ENCODE measurements at places on chromosomes 6 and 20.

DNA sequence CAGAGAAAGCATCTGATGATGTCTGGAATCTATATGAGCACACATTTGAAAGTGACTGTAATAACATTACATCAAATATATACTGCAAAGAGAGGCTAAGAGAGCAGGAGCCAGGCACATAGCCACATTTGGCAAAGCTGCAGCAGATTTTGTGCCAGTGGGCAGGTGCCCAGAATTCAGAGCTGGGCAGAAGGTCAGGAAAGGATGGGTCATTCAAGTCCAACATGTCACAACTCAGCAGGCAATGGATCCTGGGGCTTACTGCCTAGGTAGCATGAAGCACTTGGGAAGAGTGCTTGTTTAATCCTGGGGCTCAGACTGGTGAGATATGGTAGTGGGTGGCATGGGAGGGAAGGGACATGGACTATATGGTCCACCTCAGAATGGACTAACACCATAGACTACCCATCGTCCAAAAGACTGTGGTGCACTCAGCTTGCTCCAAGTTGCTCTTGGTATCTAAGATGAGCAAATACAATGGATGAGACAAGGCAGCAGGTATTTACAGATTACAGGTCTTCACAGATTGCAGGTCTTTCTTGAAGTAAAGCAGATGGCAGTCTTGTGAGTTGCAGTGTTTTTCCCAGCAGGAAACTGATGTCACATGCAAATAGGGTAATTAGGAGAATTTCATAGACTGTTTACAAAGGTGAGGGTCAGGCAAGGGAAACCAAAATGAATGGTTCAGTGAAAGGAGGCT is 31.2 kb upstream of the SHLD1 start:
- no peak for DNase-seq

GRCh38 chr6:39634646-39635341 is 90.4 kb downstream of the KIF6 start:
- no peak for DNase-seq

- peak; percentile 92 for DNase-seq
Measured at GRCh38 chr20:4135385-4136077, 120.2 kb upstream of the RNF24 start.

GRCh38 chr6:105974986-105975385 is 111.2 kb upstream of the PRDM1 start:
- DNase-seq = no peak

DNA sequence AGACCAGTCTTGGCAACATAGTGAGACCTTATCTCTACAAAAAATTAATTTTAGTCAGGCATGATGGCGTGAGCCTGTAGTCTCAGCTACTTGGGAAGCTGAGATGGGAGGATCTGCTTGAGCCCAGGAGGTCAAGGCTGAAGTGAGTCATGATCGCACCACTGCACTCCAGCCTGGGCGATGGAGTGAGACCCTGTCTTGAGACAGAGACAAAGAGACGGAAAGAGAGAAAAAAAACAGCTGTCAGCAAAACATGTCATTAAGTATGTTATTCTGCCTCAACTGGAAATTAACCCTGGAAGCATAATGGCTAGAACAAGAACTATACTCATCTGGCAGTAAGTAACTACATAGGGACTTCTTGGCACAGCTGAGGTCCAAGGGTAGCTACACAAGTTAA is 7.2 kb downstream of the MMS22L start:
- DNase-seq = no peak

DNA sequence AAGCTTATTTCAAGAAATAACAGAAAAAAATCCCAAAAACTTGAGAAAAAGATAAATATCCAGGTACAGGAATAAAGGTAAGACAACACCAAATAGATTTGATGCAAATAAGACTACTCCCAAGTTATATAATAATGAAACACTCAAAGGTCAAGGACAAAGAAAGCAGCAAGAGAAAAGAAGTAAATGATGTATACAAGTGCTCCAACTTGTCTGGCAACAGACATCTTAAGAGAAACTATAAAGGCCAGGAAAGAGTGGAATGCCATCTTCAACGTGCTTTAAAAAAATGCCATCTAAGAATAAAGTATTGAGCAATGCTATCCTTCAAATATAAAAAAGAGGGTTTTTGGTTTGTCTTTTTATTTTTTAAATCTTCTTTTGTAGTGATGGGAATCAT is 54.2 kb downstream of the REV3L start:
- DNase-seq = no peak

DNA sequence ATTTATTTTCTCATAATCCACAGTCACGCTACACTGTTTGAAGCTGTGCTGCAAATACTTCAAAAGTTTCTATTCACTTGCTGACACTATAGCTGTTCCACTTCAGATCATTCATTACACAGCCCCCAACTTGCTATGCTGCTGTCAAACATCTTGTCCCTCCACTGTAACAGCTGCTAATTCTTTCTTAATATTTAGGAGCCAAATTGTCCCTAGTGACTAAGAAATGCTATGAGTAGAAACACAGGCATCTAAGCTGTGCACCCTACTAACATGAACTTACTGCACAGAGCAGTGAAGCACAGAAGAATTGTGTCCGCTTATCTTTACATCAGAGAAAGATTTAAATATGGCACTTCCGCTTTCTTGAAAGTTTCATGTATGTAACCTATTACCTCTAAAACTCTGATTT is 91.3 kb downstream of the PDE10A start:
- DNase-seq = no peak

DNA sequence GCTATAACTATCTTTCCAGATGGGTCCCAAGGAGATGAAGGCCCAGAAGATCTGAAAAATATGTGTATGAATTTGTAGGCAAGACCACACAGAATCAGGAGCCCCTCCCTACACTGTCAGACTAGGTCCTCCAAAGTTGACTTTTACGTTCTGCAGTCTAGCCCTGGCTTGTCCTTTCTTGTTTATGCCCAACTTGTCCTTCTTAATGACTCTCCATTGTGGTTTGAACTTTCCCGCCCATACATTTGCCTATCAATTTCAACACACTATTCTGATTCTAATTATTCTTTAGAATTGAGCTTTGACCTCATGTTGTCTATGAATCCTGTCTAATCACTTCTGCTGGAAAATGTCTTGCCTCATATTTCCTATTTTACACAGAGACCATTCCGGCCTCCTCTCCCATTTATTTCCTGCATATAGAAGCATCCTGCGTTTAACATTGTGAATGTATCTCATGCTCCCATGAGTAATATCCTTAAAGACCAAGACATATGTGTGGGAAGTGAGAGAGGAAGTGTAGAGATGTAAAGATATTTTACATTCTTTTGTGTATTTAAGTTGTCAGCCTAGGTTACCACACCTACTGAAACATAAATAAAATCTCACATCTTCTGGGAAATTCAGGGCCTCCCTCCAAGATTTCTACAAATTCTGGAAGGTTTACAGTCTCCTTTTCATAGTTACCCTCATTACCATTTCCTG is 348.3 kb downstream of the BCKDHB start:
- peak; percentile 56 for DNase-seq

DNA sequence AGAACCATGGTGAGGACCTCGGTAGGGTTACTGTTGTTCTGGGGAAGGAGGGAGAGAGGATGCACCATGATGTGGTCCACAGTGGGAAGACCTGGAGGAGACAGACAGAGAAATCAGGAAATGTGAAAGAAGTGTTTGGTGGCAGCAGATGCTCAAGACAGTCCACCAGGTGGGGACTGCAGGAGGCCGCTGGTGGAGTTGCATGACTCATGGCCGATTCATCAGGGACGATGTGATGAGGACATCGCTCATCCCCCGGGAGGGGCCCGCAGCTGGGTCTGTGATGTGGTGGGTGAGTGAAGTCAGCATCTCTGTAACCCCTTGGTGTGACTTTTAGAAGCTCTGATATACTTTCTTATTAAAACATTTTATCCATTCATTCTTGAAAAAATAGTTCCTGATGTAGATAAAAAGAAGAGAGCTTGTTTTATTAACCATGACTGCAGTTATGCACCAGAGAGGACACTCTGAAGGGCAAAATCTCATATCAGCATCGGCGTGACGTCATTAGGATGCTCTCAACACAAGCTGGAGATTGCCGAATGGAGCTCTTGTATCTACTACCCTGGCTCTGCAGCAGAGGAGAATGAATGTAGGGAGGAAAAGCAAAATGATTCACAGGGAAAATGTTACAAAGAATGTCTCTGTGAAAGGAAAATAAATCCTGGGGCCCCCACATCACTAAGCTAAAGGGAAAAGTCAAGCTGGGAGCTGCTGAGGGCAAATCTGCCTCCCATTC is 71.2 kb downstream of the RAMACL start:
- DNase-seq = no peak

GRCh38 chr6:170063851-170064602 is 226.9 kb downstream of the DLL1 start:
- DNase-seq = no peak

GRCh38 chr20:50029697-50030461 is 47.1 kb downstream of the SNAI1 start:
- peak; percentile 77 for DNase-seq

DNA sequence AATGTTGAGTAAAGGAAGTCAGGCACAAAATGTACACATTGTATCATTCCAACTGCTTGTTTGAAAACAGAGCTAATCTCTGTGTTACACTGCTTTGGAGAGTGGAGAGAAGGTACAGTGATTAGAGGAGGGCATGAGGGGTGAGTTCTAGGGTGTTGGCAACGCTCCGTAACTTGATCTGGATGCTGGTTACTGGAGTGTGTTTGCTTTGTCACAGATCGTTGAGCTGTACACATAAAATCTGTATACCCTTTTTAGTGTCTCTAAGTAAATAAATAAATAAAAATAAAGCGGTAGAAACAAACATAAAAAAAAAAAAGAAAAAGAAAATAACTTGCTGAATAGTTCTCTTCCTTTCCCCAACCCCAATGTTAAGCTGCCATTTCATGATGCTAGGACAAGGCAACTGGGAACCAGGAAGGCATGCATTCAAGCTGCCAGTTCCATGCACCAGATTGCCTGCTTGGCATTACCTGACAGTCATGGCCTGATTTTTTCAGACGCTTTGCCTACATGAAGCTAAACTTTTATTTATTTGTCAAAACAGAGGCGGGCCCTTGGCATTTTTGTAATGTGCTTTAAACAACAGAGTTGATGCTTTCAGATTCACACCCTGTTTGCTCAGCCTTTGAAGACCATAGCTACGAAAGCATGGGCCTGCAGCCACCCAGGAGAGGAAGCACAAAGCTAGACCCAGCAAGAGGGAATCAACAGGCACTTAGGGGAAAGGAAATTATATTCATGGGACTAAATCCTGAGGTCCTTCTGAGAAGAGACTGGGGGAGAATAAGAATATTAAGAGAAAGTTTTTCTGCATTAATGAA is 21.2 kb downstream of the TNFRSF21 start:
- DNase-seq = no peak

DNA sequence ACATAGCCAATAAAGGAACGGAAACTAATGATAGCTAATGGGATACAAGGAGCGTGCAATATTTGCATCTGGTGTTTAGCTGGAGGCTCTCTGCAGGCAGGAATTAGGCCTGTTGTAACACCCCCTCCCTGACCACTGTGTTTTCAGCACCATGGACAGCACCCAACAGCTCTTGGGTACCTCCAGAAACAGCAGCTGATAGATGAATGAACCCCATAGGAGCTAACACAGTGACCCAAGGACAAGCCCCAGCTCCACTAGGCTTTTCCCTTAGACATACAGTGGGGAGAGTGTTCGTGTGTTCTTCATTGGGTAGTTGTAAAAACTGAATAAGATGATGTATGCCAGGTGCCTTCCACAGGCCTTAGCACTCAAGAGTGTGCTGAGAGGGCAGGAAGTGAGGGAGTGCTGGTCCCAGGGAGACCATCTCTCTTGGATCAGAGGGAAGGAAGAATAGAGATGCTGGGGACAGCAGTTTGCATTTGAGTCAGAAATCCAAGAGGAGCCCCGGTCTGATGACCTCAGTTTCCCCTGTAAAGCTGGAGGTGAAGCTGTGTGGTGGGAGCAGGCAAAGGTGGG is 161.3 kb downstream of the PHACTR3 start:
- no peak for DNase-seq

- no peak for DNase-seq
Measured at GRCh38 chr6:31718265-31718664, 3.1 kb downstream of the LY6G6D start.

DNA sequence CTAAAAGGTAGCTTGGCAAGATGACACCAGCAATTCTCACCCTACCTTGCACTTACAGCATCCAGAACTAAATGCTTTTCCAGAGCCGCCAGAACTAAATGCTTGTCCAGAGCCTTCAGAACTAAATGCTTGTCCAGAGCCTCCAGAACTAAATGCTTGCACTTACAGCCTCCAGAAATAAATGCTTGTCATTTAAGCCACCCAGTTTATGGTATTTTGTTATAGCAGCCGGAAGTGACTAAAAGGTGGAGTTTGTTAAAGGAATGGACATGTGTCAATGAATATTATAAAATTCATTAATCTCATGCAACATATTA is 133.5 kb downstream of the GPX5 start:
- DNase-seq = no peak

DNA sequence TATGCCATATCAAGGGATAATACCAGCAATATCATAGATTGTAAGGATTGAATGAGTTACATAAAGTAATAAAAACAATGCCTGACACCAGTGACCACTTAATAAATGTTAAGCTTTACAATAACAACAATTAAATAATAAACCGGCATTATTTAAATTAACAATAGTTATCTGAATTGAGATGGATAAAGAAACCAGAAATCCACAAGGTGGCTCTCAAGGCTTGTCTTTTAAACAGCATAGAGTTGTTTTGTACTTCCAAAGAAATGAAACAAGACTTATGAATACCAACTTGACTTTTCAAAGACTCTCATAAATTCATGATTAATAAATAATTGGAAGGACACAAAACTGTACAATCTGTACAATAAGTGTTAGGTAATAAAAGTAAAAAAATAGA is 203.1 kb downstream of the ASCC3 start:
- DNase-seq = no peak

GRCh38 chr6:107803957-107804356 is 20.2 kb downstream of the SCML4 start:
- DNase-seq = no peak

DNA sequence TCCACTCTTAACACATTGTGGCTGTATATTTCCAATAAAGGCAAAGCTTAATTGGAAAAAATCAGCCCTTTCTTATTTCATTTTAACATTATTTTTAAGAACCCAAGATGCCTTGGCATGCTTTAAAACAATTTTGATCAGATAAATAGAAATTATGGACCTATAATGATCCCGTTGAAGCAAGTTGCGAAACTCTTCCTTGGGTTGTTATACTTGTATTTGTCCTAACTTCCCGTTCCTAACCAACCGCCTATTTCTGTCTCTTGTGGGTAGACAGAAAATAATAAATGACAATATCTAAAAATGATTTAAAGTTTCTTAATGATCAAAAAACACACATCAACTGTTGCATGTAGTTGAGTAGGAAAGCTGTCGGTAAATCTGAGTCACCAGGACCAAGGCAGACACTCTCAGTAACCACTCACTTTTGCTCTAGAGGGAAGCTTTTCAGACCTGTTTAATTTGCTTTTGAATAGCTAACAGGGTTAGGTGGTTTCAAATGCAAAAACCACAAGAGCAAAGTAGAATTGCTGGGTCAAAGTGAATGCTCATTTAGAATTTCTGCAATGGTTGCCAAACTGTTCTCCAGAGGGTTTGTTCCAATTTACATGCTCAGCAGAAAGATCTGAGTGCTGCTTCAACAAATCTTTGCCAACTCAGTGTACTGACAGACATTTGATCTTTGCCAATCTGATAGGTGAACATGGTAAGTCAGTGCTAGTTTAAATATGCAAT is 34.2 kb upstream of the KCNK5 start:
- peak; percentile 31 for DNase-seq
